ENCODE measurements at places on chromosomes 11 and 22.

GRCh38 chr22:45645526-45646414, 25.9 kb upstream of the ATXN10 start:
- DNase-seq = no peak

- DNase-seq = no peak
Measured at GRCh38 chr22:32920032-32920628, 118.6 kb downstream of the TIMP3 start.

DNA sequence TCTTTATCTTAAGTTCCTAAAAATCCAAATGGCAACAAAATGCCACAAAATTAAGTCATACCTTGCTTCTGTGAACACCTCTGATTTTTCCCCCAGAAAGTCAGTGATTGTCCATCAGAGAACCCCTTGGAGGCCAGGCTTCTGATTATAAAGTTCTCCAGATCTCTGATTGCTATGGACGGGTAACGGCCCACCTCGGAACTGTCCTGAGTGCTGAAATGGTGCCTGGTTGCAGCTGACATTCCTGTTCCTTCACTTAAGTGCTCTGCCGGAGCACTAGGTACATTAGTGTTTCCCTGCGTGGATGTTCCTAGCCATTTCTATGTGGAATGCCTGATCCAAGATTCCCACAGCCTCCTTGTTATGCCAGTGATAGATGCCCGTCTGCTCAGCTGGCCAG, 85.0 kb downstream of the CHST1 start:
- DNase-seq = no peak

DNA sequence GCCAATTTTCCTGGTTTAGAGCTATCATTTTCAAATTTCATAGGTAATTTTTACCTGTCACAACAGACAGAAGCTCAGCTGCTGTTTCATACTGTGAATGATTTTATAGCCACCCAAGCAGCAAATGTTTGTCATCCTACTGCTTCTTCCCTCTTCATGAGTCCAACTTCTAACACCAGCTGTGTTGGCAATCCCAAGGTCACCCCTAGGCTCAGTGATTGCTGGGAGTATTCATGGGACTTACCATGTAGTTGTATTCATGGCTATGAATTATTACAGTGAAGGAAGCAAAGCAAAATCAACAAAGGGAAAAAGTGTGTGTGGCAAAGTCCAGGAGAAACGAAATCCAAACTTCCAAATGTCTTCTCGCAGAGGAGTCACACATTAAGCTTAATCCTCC, 28.5 kb downstream of the CUL5 start:
- no peak for DNase-seq

DNA sequence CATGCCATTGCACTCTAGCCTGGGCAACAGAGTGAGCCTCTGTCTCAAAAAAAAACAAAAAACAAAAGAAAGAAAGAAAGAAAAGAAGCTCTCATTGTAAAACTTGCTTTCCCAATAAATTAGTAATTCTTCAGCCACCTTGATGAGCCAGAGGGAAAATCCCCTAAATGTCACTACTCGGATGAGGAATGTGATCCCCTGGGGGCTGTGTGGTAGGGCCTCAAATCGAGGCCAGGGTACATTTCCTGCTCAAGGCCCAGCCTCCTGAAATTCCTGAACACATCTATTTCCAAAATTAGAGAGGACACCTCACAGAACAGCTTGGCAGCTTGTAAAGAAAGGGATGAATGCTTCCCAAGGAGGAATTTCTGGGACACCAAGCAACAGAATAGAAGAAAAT, 147.1 kb upstream of the SESN3 start:
- DNase-seq = no peak

DNA sequence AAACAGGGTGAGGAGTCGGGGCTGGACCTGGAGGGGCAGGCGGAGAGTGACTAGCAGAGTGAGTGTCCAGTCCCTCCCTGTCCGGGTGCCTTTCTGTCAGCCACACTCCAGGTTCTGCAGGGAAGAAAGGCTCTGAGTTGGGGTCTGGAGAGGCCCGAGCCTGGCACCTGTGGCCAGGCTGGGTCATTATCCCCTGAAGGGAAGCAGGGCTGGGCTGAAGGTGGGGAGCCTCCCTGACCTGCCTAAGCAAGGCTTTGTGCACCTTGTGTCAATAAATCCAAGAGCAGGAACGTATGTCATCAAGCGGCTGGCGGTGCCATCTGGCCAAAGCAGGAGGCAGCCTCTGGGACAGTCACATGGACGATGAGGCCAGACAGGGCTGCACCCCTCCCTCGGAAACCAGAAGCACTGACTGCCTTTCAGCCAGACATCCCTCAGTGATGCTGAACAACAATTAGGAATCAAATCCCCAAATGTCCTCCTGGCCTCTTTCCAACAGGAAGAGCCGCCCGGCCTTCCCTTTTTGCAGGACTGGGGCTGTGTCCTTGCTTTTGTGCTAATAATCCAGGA, 73.9 kb upstream of the FGF3 start:
- DNase-seq = no peak

GRCh38 chr22:24460418-24461089, 33.2 kb downstream of the ADORA2A start:
- no peak for DNase-seq

- DNase-seq = no peak
Measured at GRCh38 chr11:114796954-114797721, 118.8 kb downstream of the NXPE2 start.

DNA sequence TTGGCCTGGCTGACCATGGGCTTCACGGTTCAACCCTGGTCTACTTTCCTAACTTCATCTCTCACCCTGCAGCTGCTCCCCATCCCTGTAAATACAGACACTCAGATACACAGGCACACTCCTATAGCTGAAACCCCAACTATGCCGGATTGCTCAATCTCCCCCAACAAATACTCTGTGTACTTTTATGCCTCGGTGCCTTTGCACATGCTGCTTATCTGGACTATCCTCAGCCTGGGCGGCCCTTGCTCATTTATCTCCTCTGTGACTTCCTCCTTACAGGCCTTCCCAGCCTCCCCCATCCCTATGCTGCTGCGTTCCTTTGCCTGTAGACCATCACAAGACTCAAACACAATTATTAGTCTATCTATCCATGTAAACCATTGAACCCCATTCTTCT, 76.6 kb downstream of the PKNOX2 start:
- DNase-seq = no peak

GRCh38 chr11:35136311-35136710, 2.7 kb upstream of the CD44 start:
- DNase-seq = no peak

GRCh38 chr11:63901660-63902059, 15.3 kb downstream of the RCOR2 start:
- no peak for DNase-seq

GRCh38 chr11:65126624-65127274, 4.6 kb downstream of the MRPL49 start:
- DNase-seq = no peak

DNA sequence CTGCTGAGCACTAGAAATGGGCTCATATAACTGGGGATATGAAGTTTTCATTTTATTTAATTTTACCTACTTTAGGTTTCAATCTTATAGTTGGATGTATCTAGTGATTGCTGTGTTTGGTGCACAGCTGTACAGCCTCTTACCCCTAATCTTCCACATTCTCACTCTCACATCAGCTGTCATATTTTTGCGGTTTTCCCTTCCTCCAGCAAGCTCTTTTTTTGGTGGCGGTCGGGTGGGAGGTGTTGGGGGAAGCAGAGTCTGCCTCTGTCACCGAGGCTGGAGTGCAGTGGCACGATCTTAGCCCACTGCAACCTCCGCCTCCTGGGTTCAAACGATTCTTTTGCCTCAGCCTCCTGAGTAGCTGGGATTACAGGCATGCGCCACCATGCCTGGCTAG, 445.1 kb upstream of the ISX start:
- no peak for DNase-seq

GRCh38 chr11:62646825-62647608, 604 bp upstream of the GANAB start:
- no peak for DNase-seq
